Ascending aorta (tissue), 2 donors: ENCODE measurements at places on chromosomes 11 and 22. TPM values are rescaled to one million over a fixed set of nuclear protein-coding genes. Genes with fewer than 3 reads are reported as not detected.

DNA sequence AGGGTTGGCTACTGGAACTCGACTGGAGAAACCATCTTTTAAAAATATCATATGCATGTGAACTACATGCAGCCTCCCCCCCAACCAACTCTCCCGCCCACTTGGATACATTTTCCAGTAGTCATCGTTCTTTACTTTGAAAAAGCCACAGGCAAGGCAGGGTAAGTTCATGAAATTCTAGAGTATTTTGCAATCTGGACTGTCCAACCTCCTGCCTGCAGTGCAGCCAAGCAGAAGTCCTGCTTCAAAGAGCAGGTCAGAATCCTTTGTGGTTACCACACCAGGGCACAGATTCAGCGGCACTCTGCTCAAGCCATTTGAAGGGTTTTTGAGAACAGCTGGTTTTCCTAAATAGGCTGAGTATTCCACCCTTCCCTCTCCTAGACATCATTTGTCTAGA lies 12.1 kb downstream of the ELF5 start:
- no peaks in the 10 kb centered on the region for H3K36me3 ChIP-seq
- H3K4me1 ChIP-seq, result no peaks in the 10 kb centered on the region
- no peaks in the 10 kb centered on the region for H3K27me3 ChIP-seq

GRCh38 chr11:13137844-13138301 lies 128.8 kb downstream of the RASSF10 start:
- no peak overlapping the region for H3K4me3 ChIP-seq
- no peaks in the 10 kb centered on the region for H3K4me1 ChIP-seq
- DNase-seq, result no peak
- H3K36me3 ChIP-seq, result no peaks in the 10 kb centered on the region

DNA sequence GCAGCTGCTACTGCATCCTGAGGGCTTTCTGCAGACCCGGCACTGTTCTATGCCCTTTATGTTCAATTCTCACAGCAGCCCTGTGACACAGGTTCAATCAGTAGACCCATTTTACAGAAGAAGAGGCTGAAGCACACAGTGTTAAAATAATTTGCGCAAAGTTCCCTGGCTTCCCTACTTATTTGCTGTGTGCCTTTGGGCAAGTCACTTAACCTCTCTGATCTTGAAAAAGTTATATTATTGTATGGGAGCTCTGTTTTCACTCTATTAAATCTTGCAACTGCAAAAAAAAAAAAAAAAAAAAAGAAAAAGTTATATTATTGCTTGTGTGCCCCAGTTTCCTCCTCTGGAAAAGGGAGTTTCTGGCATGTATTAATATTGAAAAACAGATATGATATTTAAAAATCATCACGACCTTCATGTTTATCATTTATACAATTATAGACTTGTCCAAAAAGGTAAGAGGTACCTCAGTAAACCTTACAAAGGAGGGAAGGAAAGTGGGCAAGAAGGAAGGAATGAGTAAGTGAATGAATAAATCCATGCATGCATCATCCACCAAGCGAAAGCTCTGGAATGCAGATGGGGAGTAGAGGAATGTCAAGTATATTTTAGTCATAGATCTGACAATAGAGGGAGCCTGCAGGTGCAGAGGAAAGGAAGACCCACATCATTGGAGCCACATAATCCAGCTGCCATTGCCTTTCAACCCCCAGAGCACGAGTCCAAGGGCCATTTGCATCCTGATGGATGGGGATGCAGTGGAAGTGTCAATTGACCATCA lies 21.2 kb upstream of the ISX start:
- H3K27me3 ChIP-seq, result no peaks in the 10 kb centered on the region
- no peaks in the 10 kb centered on the region for H3K36me3 ChIP-seq
- DNase-seq, result no peak

GRCh38 chr11:126146454-126147192 lies 64.8 kb downstream of the RPUSD4 start:
- H3K27ac ChIP-seq, result no peak overlapping the region
- no peak for DNase-seq
- H3K27me3 ChIP-seq, result no peaks in the 10 kb centered on the region
- H3K4me3 ChIP-seq, result no peak overlapping the region
- H3K36me3 ChIP-seq, result no peaks in the 10 kb centered on the region

DNA sequence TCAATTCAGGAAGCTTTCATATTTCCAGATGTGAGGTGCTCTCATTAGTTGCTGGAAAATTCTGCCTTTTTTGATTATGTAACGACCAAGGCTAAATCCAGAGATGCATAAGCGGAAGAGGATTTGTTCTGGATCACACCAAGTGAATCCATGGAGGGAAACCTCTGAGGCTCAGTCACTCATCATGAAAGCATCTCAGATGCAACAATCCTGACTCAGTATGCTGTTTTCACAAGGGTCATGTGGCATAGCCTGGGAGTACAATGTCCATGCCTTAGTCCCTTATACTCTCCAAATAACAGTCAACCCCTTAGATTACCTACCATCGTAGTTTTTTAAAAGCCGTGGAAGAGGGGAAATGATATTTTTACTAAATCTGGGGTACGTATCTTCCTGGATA lies 445.6 kb downstream of the NTM start:
- H3K27me3 ChIP-seq, result no peaks in the 10 kb centered on the region
- H3K27ac ChIP-seq, result no peak overlapping the region
- no peak overlapping the region for H3K4me3 ChIP-seq
- no peak for DNase-seq
- no peaks in the 10 kb centered on the region for H3K36me3 ChIP-seq
- no peaks in the 10 kb centered on the region for H3K4me1 ChIP-seq

- peaks cover 16% of the 10 kb centered on the region for H3K4me1 ChIP-seq
- no peaks in the 10 kb centered on the region for H3K27me3 ChIP-seq
- DNase-seq, result no peak
- H3K27ac ChIP-seq, result no peak overlapping the region
These were observed 1.7 kb downstream of the RPS19BP1 start for GRCh38 chr22:39530692-39531331.

DNA sequence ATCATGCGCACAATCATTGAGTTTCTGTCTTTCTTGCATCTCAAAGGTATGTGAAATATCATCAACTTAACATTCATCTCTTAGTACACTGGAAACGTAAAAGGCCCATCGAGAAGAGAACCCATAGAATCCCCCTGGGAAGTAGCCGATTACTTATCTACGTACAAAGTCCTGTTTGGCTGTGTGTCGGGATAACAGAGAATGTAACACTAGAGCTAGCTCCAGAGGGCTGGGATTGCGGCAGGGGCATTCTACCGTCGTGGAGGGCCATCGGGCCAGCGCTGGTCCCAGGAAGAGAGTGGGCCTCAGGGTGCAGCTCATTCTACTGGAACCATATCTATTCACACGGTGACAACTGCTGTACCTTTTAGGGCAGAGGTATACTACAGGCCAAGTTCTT lies 4.5 kb downstream of the GAL start:
- peaks cover 14% of the 10 kb centered on the region for H3K27me3 ChIP-seq
- no peak overlapping the region for H3K4me3 ChIP-seq
- H3K27ac ChIP-seq, result no peak overlapping the region
- H3K4me1 ChIP-seq, result no peaks in the 10 kb centered on the region
- DNase-seq, result no peak
- H3K36me3 ChIP-seq, result no peaks in the 10 kb centered on the region

GRCh38 chr11:432501-433100 lies 9.2 kb downstream of the ANO9 start:
- no peak overlapping the region for H3K27ac ChIP-seq
- H3K4me1 ChIP-seq, result no peaks in the 10 kb centered on the region
- no peak overlapping the region for H3K4me3 ChIP-seq
- DNase-seq, result no peak

- no peak for DNase-seq
- no peaks in the 10 kb centered on the region for H3K4me1 ChIP-seq
- H3K4me3 ChIP-seq, result no peak overlapping the region
- no peak overlapping the region for H3K27ac ChIP-seq
These were observed 313.6 kb downstream of the KIRREL3 start for GRCh38 chr11:126686938-126687337.

GRCh38 chr11:86473991-86474833 lies 99.5 kb downstream of the CCDC81 start:
- no peaks in the 10 kb centered on the region for H3K36me3 ChIP-seq
- H3K27ac ChIP-seq, result peak overlapping the region; percentile 82
- DNase-seq, result no peak
- no peaks in the 10 kb centered on the region for H3K27me3 ChIP-seq

GRCh38 chr11:32602657-32603415 lies 19.2 kb downstream of the EIF3M start:
- peaks cover 47% of the 10 kb centered on the region for H3K36me3 ChIP-seq
- H3K27me3 ChIP-seq, result no peaks in the 10 kb centered on the region
- DNase-seq, result no peak
- no peak overlapping the region for H3K4me3 ChIP-seq
- no peaks in the 10 kb centered on the region for H3K4me1 ChIP-seq
- no peak overlapping the region for H3K27ac ChIP-seq

UPK3A gene
- total RNA-seq, result not detected

SCGB1D2 gene
- not detected for total RNA-seq

SGSM1 gene
- total RNA-seq, result 4.2 TPM

CALCB gene
- total RNA-seq, result not detected

OR6A2 gene
- total RNA-seq, result not detected

BAD gene
- 175 TPM for total RNA-seq

ACR gene
- not detected for total RNA-seq

OVCH2 gene
- total RNA-seq, result not detected

NXPE2 gene
- not detected for total RNA-seq
